Esophagus squamous epithelium (tissue), 5 donors: ENCODE measurements at places on chromosomes 7 and 10.

DNA sequence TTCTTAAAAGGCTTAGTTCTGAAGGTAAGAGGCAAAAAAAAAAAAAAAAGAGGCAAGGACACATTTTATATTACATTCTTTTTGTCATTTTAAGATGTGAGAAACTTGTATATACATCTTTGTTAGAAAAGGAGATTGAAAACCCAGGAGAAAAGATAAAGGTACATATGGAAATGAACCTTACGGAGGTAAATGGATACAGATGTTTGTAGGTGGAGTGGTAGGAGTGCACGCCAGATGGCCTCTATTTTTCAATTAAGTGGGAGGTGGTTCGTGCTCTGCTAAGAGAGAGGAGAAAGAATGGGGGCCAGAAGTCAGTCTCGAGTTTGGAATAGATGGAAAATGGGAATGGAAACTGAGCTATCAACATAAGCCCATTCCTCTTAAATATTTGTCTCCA, 622.5 kb upstream of the GHITM start:
- DNase-seq, result no peak

GRCh38 chr10:122417667-122418066, 36.8 kb upstream of the ARMS2 start:
- DNase-seq, result no peak

- no peak for DNase-seq
Observed at GRCh38 chr10:96618653-96619052, 31.8 kb upstream of the TM9SF3 start.

GRCh38 chr10:34407324-34407805, 407.7 kb downstream of the PARD3 start:
- no peak for DNase-seq

GRCh38 chr7:53350241-53350640, 314.8 kb downstream of the POM121L12 start:
- DNase-seq, result no peak

DNA sequence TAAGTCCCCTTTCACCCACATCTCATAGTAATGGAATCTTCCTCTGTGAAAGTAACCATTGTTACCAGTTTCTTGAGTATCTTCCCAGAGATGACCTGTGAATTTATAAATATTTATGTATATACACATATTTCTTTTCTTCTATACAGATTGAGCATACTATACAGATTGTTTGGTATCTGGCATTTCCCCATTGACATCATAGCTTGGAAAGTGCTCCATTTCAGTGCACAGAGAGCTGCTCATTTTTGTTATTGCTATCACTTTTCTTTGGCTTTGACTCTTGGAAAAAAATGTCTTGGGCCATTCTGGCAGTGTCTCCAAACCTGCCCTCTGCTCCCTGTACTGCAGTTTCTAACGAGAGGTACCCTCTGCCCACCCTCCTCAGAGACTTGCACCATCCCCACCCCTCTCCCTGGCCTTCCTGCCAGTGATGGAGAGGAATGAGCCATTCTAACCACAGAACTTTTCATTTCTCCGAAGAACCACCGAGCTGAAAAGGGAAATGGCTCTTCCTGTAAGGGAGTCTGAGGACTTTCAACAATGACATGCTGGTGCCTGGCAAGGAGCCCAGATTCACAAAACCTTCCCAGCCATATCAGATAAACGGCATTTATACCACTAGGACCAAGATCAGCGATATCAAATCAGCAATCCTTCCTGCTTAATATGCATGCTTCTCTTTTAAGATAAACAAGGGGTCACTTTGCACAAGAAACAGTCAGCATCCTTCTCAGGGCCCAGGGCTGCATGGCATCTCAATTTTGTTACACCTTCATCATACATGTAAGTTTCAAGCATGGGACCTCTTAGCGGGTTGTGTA, 19.7 kb upstream of the CCSER2 start:
- DNase-seq, result no peak

- no peak for DNase-seq
Observed at GRCh38 chr7:4837803-4838625, 23.8 kb downstream of the PAPOLB start.

DNA sequence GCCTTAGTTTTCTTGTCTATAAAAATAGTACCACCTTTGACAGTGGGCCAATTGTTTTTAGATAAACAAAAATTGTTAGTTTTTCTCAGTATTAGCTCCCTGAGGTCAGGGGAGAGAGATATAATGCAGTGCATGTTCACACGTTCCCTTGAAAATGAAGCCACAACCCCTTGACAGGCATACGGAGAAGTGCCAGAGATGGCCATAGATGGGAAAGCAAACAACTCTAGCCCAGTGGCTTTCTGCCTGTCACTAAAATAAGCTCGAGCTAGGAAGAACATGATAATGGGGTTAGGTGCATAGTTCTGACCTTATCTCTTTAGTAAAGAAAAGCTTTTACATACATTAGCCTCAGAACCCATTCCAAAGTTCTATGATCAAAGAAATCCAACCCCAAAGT, 124.9 kb downstream of the CHRM2 start:
- no peak for DNase-seq

DNA sequence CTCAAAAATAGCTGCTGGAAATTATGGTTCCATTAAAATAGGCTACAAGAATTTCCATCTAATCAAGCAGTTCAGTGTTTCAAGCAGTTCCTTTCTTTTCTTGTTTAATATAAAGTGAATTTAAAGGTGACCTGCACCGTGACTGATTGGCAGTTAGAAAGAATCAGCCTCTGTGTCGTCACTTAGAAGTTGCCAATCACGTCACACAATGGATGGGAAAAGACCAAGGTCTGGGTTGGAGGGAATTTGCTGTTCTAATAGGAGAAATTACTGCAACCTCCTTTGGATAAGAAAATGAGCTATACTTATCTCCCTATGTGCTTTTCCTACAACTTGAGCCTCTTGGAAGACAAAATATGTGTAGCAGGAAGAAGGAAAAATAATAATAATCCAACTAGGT, 219.4 kb upstream of the KMT2E start:
- no peak for DNase-seq

- no peak for DNase-seq
Observed at GRCh38 chr10:11638055-11638698, 26.7 kb upstream of the USP6NL start.

- no peak for DNase-seq
Observed at GRCh38 chr7:132099163-132099562, 477.1 kb downstream of the PLXNA4 start.

DNA sequence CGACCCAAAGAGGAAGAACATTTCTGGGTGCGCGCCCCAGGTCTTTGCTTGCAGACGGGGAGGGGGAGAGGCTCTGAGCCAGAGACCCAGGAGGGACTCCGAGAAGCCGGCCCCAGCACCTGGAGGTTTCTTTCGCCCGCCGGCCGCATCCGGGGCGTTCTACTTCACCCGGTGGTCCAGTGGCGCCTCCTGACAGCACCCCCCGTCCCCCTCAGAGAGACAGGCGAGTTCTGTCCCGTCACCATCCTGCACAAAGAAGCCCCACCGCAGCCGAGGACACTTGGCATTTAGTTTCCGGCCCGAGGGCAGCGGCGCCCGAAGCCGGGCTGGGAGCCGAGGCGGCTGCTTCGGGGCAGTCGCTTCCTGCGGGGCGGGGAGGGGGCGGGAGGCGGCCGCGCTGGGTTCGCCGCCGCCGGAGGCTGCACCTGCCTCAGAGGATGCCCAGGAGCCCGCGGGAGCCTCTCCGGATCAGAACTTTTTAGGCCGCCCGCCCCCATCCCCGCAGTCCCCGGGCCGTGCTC, at the start of gene TMEM178B:
Gene TMEM178B, plus strand, starts transcription at position 424 of the 521 bp plus-strand sequence.
- no peak for DNase-seq

DNA sequence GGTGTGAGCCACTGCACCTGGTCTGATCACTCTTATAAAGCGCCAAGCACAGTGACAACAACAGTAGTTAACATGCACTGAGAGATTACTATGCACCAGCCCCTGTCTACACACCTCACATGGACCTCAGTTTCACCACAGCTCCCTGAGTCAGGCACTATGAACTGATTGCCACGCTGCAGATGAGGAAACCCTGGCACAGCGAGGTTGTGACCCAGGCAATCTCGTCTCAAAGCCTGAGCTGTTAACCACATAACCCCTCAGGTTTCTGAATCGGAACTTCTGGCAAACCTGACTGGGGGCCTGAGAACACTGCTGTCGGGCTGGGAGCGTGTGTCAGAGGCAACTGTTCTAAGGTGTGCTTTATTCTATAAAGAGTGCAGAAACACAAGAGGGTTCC, 150.8 kb downstream of the RNF216 start:
- no peak for DNase-seq

GRCh38 chr7:101705331-101705730, 76.2 kb upstream of the MYL10 start:
- no peak for DNase-seq

DNA sequence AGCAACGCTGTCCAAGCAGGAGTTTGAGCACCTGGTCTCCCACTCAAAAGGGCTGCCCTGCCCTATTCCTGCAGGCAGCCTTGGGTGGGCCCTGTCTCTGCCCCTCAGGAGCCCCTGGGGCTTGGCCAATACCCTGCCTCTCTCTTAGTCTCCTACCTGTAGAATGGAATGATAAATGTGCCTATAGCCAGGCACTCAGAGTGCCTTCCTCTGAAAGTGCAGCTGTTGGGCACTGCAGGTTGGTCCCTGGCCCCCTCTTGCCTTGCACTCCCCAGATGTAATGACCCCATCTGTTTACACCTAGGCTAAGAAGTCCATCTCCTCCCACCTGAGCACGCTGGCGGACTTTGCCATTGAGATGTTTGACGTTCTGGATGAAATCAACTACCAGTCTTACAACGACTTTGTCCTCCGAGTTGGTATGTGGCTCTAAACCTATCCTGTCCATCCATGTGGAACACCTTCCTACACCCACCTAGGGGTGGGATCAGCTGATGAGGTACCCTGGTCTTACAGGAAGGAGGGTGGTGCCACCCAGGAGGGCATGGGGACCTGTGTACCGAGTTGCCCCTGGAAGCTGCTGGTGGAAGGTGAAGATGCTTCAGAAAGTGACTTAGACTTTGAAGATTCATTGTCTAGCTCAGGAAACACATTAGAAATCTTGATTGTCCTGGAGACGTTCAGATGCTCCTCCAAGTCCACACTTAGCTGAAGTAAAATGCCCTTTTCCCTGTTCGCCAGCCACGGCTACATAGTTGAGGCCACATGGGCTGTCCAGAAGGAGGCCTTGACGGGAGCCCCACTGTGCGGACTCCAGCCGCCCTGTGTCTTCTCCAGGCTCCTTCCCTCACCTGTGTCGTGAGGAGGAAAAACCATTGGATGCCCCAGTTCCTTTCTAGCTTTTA, 134.1 kb downstream of the ADCY1 start:
- no peak for DNase-seq

- no peak for DNase-seq
Observed at GRCh38 chr10:21398563-21399231, 126.8 kb downstream of the SKIDA1 start.

GRCh38 chr10:112816033-112816430, 134.0 kb upstream of the TCF7L2 start:
- no peak for DNase-seq

DNA sequence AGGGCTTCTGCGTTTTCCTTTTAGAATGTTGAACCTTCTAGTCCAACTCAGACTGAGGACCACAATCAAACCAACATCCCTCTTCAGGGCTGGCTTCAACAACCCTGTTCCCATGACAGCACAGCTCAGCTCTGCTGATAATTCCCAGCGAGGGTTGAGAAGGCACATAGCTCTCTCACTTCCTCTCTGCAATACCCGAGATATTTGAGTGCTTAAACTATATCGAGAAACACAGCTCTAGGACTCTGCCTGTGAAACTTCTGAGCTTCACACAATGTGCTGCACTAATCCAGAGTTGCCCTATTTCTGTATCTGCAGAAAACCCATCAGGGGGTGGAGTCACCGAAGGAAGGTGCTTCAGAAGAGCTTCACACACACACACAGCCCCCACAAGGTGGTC, 1.6 kb upstream of the ADARB2 start:
- no peak for DNase-seq

GRCh38 chr10:7161484-7162250, 249.2 kb downstream of the SFMBT2 start:
- DNase-seq, result no peak

DNA sequence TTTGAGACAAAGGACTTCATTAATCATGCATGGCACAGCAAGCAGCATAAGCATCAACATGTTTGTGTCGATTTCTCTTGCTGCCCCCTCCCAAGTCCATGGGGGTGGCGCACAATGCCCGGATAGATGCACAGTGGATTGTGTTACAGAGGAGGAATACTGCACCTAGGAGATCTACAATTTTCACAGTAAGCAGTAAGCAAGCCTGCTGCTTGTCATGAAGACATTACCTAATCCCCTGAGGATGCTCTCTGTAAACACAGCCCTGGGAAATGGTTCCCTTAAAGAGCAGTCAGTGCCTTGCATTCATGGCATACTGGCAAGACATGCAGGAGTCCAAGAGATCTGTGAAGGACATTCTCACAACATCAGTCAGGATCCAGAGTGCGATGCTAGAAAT, 137.7 kb downstream of the ETV1 start:
- DNase-seq, result no peak

DNA sequence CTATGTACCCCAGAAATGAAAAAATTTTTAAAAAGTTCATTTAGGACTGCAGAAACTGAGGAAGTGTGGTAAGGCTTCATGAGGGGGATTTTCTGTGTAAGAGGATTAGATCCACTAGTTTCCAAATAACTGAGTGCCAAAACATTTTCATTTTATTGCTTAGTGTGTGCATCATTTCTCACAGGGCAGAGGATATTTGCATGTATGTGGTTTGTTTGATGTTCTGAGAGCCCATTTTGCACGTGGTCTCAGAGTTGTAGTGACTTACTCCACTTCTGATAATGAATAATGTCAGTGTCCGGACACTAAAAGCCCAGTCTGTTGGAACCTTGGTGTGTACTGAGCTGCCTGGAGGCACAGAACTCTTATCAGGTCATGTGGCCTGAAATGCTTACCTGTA, 299.9 kb downstream of the AUTS2 start:
- DNase-seq, result no peak

GRCh38 chr7:158024351-158024715, 563.3 kb downstream of the PTPRN2 start:
- no peak for DNase-seq

DNA sequence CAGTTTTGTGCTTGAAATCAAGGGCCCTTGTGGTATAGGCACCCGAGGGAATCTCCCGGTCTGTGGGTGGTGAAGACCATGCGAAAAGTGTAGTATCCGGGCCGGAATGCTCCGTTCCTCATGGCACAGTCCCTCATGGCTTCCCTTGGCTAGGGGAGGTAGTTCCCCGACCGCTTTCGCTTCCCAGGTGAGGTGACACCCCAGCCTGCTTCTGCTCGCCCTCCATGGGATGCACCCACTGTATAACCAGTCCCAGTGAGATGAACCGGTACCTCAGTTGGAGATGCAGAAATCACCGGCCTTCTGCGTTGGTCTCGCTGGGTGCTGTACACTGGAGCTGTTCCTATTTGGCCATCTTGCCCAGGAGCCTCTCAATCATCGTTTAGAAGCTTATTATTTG, 195.7 kb upstream of the POT1 start:
- DNase-seq, result no peak

- no peak for DNase-seq
Observed at GRCh38 chr7:6547400-6547799, 3.9 kb downstream of the GRID2IP start.

DNA sequence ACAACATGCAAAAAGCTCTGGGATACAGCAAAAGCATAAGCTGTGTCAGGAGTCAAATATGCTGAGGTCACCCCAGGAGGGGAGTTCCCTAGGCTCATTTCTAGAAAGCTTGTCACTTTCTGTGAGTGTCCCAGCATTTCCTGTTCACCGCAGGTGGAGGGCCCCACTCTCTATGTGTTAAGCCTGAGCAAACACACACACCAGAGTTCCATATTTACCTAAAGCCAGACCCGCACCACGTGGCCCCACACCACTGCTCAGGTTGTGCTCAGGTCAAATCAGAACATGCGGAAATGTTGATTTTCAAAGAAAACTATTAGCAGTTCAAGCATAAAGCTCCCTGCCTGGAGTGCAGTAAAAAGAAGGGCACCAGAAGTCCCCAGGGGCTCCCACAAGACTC, 259.6 kb upstream of the PPP2R2D start:
- DNase-seq, result no peak

GRCh38 chr10:4086131-4086898, 301.3 kb upstream of the KLF6 start:
- no peak for DNase-seq
